Inflammatory macrophage treated with lipopolysaccharide for 1 hour (primary cell): ENCODE measurements at places on chromosomes 13 and 19.

DNA sequence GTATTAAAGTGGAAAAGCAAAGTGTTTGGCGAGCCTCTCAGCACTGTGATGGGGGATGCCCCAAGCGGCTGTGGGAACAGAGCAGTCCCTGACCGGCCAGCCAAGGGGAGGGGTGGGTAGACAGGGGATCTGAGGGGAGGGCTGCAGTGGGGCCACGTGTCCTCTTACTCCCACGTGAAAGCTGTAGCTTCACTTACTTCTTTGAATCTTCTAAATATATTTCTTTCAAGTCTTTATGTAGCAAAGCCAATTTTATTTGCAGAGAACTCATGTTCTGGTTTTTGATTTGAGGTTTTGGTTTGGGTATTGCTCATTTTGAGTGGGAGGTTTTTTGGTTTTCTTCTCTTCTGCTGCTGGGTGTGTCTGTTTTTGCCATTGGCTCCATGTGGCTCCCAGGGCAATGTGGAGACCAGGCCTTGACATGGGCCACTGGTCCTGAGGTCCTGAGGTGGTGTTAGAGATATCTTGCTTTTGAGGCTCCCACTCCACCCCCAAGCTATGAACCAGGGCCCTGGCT lies 17.7 kb upstream of the OVOL3 start:
- DNase-seq, result no peak

DNA sequence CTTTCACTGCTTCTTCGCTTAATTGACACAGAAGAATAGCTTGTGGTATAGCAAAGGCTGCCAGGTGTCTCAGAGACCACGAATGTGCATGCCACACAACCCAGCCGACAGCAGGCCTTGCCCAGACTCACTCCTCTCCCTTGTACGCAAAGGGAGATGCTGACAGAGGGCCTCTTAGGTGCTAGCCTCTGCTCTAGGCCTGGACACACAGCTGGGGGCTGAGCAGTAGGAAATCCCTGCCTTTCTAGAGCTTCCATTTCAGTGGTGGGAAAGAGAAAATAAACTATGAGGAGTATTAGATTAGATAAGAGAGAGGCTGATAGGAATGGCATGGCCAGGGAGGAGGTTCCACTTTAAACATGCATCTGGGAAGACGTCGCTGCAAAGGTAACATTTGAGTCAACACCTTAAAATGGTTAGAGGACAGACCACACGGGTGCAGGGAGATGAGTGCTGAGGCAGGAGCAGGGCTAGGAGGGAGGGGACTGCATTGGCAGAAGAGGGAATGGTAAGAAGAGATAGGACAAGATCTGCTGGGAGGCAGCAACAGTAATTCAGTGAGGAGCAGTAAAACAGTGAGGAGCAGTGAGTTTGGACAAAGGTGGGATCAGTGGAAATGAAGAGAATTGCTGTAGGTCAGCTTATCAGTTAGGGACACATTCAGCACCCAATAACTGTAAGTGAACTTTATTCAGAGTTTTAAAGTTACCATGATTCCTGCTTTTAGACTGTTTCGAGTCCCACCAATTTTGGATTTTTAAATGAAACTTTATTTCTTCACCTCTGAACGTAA lies 100.0 kb downstream of the RNF17 start:
- DNase-seq, result no peak

- DNase-seq, result no peak
These were observed 235.0 kb upstream of the SOX21 start for GRCh38 chr13:94947392-94947791.

GRCh38 chr13:59527500-59527899 lies 636.2 kb downstream of the DIAPH3 start:
- peak; percentile 57 for DNase-seq

- no peak for DNase-seq
These were observed 47.3 kb downstream of the LATS2 start for GRCh38 chr13:21014139-21014501.

DNA sequence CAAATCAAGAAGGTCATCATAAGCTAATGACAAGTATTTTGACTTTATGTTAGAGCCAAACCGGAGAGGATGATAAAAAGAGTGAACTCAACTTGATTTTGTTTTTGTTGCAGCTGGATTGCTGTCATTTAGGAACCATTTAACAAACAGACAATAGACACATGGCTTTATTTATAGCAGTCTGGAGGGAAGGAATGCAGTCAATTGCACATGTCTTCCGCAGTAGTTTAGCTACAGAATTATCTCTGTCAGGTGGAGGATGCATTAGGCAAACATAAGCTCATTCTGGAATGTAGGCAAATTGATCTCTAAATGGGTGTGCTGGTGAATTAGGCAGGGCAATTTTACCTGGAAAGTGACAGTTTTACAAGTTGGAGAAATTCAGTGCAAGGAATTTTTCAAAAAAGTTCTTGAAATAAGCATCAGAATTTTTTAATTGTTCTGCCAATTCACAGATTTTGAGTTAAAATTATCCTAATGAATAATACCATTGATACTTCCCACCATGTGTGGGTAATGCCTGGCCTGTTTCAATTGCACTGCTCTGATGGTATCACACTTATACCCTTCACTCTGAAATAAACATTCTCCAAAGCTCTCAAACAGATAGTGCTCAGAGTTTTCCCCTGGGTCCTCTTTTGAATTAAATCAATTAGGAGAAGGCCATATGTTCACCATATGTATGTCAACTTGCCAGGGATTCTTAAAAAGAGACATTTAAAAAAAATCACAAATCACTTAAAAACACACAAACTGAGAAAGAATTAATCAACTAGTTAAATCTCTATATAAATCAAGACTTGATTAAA lies 318.3 kb downstream of the NDFIP2 start:
- no peak for DNase-seq

- DNase-seq, result no peak
These were observed 721.9 kb upstream of the SLC10A2 start for GRCh38 chr13:103788061-103788652.

DNA sequence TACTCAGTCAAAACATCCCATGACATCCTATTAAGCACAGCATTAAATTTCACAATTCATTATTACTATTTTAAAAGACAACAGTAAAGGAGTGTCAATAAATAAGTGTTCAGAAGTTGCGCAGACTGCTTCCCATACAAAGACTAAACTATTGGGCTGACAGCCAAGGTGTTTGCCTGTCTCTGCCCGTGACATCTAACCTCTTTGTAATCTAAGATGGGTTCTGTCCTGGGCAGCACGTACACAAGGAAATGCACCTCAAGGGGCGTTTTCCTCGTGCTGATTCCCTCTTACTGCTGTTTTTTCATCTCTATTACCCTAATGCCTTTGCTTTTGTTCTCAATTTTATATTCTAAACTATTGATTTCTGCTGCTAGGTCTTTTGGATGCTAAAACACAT lies 216.3 kb downstream of the NHLRC3 start:
- no peak for DNase-seq

DNA sequence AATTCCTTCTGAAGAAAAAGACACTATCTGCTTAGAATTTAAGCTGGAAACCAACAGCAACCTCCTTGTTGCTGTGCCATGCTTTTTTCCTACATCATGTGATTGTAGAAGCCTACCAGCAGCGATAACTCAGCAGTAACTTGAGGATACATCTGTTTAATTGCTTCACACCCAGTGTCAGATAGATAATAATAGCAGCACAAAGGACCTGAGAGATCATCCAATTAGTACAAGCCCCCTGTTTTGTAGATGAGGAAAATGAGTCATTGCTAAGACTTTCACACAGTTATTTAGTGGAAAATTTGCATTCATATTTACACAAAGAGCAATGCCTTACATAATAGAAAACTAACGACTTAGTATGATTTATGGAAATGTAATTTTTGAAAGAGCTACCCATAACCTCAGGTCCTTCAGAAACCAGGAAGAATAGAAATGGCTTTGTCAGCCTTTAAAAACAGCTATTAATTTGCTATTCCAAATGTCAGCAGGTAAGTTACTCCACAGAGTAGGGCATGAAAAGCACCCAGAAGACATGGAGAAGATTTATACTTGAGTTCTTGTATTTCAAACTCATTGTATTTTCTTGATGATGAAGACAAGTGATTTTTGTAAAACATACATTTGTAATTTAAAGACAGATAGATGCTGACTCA lies 93.7 kb upstream of the SGCG start:
- no peak for DNase-seq

DNA sequence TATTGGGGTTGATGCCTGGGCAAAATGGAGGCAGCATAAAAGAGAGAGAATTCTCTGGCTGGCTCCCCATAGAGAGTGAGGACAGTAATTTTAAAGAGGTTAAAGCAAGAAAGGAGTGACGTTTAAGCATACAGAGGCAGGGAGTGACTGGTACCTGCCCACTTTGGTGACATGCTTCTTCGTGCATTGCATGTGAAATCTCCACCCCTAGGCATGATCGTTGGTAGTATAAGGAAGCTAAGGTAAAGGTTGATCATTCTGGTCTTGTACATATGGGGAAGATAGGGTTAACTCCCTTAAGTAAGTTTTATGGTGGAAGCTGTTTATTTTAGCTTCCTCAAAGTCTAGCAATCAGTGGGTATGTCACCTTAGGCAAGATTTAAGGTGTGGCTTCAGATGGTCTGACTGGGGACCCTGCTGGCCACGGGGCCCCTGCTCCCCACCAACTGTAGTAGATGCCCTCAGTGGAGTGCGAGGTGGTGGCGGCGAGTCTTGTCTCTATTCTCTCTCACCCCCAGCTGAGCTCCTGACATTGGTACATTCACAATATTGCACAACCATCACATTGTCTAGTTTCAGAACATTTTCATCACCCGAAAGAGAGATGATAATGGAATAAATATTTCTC lies 797.5 kb upstream of the SPRY2 start:
- no peak for DNase-seq

GRCh38 chr19:46678110-46678732 lies 17.2 kb upstream of the DACT3 start:
- peak; percentile 18 for DNase-seq

GRCh38 chr19:32687681-32688080 lies 3.9 kb upstream of the NUDT19 start:
- no peak for DNase-seq

DNA sequence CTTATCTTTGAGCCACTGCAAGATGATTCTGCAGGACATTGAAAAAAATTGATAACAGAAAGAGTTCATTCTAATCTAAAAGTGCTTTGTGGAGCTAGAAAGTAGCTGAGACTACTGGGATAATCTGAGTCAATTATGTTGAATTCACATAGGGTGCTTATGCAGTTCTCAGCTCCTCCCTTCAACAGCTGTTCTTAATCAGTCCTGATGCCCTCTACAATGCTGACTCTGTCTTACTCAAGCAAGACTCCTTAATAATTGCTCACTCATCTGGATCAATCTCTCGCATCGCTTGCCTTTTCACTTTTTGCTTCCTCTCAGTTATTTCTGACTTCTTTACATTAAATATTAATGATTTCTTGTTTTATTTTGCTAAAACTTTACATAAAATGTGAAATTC lies 182.1 kb downstream of the PCDH17 start:
- no peak for DNase-seq

- no peak for DNase-seq
These were observed 16.0 kb downstream of the SLC1A5 start for GRCh38 chr19:46772170-46773017.

GRCh38 chr19:40283414-40284250 lies 1.5 kb downstream of the AKT2 start:
- DNase-seq, result no peak

- DNase-seq, result no peak
These were observed 1.8 kb downstream of the FXYD7 start for GRCh38 chr19:35144600-35145436.

- no peak for DNase-seq
These were observed 1399.4 kb downstream of the EFNB2 start for GRCh38 chr13:105135852-105136615.

DNA sequence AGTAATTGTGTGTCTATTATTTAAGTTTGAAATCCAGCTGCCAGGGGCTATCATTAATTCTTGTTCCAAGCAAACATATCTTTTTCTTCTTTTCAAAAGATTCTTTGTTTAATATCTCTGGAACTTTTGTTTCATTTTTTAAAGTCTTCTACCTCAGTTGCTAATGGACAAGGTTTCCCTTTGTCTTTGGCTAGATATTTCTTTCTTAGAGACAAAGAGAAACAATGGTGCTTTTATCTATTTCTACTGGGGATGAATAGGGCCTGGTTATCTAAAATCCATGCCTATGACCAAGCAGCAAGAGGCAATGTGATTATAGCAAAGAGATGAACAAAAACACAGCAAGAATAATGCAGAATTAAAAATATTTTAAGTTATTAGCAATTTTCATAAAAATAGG lies 661.3 kb upstream of the KLF12 start:
- no peak for DNase-seq

- DNase-seq, result peak; percentile 72
These were observed 99.4 kb upstream of the SERP2 start for GRCh38 chr13:44273991-44274770.

DNA sequence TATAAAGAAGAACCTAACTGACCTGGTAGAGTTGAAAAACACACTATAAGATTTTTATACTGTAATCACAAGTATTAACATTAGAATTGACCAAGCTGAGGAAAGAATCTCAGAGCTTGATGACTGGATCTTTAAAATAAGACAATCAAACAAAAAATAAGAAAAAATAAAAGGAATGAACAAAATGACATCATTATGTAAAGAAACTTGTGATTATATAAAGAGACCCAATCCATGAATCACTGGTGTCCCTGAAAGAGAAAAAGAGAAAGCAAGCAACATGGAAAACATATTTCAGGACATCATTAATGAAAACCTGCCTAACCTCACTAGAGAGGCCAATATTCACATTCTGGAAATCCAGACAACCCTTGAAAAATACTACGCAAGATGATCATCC lies 822.5 kb upstream of the SLITRK5 start:
- no peak for DNase-seq

- DNase-seq, result no peak
These were observed 53.6 kb downstream of the ZAR1L start for GRCh38 chr13:32261567-32261966.

GRCh38 chr13:110388108-110388943 lies 81.2 kb downstream of the COL4A2 start:
- DNase-seq, result no peak

DNA sequence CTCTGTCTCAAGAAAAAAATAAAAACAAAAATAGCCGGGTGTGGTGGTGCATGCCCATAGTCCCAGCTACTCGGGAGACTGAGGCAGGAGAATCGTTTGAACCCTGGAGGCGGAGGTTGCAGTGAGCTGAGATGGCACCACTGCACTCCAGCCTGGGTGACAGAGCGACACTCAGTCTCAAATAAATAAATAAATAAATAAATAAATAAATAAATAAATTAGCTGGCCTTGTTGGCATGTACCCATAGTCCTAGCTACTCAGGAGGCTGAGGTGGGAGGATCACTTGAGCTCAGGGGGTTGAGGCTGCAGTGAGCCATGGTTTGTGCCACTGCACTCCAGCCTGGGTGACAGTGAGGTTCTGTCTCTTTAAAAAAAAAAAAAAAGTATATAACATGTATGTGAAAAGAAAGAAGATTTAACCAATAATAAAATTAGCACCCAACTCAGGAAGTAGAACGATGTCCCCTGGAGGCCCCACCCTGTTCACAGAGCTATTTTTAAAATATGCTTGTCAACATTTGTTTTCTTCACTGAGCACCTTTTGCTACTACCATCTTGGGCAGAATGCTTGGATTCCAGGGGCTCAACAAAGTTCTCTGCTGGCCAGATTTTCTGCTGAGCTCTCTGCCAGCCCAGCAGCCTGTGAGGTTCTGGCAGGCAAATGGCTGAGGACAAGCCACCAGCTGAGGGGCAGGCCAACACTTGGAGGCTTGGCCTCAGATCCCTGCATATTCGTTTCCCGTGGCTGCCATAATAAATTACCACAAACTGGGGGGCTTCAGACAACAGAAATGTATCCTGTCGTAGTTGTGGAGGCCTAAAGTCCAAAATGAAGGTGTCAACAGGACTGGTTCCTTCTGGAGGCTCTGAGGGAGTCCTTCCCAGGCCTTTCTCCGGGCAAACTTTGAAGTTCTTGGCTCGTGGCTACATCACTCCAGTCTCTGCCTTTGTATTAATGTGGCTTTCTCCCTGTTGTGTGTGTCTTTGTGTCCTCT lies 5.2 kb downstream of the SLC25A42 start:
- DNase-seq, result no peak
